ENCODE measurements at places on chromosomes 16 and 17. TPM values are rescaled to one million over a fixed set of nuclear protein-coding genes. Genes with fewer than 3 reads are reported as not detected.

DNA sequence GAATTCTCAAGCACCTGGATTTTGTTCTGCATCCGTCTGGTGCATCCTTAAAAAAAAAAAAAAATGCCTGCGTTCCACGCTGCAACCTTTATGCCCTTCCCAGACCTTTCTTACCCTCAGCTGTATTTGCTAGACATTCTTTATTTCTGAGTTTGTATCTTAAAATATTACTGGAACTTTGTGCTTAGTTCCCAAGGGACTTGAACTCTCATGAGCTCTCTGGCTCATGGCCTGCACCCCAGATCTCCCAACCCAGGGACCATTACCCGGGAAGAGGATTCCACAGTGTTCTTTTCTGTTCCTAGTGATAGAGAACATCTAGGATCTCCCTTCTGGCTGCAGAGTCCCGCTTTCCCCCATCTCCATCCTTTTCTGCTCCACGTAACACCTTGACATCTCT is 28.9 kb upstream of the CLEC18A start:
- no peak for DNase-seq

- no peak for DNase-seq
Measured at GRCh38 chr16:8921347-8921984, 39.3 kb downstream of the LITAFD start.

SULT1A2 gene
- not detected for total RNA-seq

GRCh38 chr16:85314512-85314971 is 202.3 kb upstream of the CIBAR2 start:
- DNase-seq = no peak

KLHL36 gene
- total RNA-seq = 48.2 TPM

DNA sequence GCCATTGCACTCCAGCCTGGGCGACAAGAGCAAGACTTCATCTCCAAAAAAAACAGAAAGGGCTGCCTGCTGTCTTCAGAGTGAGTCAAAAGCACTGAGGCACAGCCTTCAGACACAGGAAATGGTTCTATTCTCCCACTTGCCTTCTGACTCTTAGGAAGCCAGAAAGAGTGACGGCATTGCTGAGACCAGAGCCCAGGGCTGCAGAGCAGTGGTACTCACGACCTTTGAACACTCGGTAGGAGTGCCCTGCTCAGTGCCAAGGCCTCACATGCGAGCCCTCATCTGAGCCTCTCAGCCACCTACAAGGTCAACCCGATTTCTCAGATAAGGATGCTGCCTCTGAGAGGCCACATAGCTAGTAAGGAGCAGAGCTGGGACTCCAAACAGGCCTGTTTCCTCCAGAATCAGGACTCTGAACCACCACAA is 3.5 kb upstream of the ITGAE start:
- DNase-seq = peak; percentile 88

TBC1D28 gene
- total RNA-seq = not detected

- no peak for DNase-seq
Measured at GRCh38 chr16:31141489-31142108, 6.1 kb upstream of the PRSS8 start.

DNA sequence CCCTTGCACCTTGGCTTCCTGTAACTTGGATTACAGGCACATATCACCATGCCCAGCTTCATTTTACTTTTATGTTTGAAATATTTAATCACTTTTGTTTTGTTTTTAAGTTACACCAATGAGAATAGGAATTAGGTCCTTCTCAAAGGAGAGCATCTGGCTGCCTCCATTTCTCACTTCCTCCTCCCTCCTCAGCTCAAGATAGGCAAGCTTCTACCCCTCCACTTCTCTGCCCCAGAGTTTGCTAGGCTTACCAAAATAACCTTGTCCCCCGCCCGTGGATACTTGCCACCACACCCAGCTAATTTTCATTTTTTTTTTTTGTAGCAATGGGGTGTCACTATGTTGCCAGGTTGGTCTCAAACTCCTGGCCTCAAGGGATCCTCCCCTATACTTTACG is 17.9 kb downstream of the GABARAPL2 start:
- DNase-seq = no peak

DNA sequence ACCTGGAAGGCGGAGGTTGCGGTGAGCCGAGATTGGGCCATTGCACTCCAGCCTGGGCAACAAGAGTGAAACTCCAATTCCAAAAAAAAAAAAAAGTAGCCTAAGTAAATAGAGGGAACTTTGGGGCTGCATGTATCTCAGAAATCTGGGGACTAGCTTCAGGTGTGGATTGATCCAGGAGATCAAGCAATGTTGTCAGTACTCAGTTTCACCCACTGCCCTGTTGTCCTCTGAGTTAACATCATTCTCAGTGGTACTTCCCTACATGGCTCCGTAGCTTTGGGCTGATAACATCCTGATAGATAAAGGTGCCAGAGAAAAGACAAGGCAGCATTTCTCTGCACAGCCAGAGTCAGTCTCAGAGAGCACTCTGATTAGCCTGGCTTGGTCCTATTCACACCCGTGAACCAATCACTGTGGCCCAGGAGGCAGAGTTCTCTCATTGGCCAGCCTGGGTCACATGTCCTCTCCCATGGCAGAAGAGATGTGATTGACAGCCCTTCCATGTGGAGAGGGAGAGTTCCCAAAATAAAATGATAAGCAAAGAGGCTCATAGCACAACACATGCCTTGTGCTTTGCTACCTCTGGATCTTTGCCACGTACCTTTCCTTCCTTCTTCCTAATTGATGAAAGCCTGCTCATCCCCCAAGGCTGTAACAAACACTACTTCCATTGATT is 99.6 kb downstream of the ABCC1 start:
- no peak for DNase-seq

- no peak for DNase-seq
Measured at GRCh38 chr17:29909236-29910003, 20.6 kb downstream of the SSH2 start.

All from Caki2 (cell line).